Umbilical cord (tissue), 2 donors: ENCODE measurements at places on chromosomes 3 and 15.

DNA sequence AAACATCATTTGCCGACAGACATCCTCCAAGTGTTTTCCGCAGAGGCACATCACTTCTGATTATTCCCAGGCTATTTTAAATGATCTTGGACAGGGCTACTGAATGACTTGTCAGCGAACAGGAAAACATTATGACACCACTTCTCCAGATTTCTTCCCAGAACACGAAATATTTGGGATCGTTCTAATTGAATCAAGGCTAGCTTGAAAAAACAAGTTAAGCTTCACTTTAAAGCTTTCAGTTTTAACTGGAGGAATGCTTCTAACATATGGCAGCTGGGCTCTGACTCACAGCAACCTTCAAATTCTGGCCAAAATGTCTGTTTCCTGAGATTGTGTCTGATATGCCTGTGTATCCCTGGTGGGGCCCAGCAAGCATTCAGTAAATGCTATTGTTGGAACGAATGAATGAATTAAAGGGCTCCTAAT is 127.0 kb upstream of the ICE2 start:
- DNase-seq: peak; percentile 81

DNA sequence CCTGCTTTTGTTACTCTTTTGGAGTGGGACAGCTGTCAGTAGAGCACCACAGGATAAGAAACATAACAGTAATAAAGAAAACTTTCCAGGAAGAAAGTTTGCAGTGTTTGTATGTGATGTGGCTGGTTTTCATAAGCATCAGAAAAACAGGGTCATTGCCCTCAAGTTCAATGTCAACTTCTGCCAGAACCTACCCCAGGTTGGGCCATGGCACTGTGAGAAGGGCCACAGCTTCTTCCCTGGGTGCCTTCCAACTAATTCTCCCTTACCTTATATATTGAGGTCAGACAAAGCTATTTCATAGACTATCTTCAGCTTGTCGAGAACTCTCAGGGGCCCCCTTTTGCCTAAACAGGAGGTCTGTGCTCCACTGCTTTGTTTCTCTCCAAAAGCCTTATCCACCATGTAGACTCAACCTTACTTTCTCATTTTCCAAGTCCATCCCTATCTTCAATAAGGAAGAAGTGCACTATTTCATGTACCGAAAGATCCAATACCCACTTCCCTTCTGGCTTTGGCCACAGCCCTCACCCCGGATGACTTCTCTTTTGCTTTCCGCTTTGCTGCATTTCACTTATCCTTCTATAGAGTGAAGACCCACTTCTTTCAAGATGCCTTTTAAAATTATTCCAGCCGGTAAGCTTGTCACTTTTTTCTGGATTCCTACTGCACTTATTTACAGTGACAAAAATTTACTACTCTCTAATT is 38.2 kb upstream of the PLCL2 start:
- no peak for DNase-seq

DNA sequence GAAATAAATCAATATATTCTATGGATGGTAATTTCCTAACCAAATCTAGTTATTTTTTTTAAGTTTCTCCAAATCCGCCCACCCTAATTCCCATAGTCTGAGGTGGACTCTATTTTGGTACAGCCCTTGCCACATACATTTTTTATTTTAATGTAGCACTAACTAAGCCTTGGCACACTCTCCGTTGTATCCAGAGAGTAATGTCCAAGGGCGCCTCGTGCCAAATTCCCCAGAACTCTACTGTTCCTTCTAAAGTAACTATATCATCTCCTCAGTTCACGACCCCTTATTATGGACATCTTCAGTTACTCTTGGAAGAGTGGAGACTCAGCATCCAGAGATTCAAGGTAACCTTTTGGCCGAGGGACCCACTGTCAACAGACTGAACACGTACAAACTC is 1.3 kb downstream of the VGLL3 start:
- DNase-seq: no peak

DNA sequence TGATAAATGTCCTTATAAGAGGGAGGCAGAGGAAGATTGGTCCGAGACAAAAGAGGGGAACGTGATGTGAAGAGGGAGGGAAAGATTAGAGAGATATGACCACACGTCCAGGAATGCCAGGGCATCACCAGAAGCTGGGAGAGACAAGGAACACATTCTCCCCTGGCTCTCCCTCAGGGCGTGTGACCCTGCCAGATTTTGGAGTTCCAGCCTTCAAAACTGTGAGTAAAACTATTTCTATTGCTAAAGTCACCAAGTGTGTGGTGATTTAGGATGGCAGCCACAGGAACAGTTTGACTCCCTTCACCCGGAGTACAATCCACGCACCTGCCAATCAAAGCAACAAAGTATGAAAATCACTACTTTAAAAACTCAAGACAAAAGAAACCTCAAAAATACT is 32.1 kb upstream of the TJP1 start:
- DNase-seq: no peak

- no peak for DNase-seq
Measured at GRCh38 chr3:141840737-141841544, 35.5 kb upstream of the ATP1B3 start.

DNA sequence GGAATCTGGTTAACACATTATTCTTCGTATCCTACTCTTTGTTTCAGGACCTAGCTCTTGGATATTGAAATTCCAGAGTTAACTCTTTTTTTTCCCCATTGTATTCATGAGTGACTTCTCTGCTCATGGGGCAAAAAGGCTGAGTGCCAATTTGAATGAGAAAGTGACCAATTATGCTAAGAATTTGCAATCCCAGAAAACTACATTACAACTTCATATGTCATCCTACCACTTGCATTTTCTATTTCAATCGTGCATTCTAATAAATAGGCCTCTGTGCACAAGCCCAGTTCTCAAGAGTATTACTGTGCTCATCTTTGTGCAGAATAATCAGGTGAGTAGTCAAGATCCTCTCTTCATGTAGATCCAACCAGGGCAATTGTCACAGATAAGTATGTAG is 537.8 kb downstream of the OTOL1 start:
- no peak for DNase-seq

DNA sequence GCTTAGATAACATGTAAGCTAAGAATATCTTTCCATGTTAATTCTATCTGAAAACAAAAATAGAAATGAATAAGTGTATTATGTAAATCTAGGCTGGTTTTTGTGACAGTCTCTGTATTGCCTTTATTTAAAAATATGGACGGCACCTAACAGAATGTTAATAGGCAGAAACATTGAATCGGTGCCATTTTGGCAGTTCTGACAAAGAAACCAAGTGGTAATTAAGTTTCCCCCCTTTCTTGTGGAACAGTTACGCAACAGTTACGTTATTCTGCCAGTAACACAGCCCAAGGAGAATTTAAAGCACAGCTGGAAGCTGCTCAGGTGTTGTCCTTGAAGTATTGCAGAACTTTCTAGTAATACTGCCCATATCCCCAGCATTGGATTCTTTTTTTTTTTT is 21.5 kb downstream of the LARS2 start:
- no peak for DNase-seq

DNA sequence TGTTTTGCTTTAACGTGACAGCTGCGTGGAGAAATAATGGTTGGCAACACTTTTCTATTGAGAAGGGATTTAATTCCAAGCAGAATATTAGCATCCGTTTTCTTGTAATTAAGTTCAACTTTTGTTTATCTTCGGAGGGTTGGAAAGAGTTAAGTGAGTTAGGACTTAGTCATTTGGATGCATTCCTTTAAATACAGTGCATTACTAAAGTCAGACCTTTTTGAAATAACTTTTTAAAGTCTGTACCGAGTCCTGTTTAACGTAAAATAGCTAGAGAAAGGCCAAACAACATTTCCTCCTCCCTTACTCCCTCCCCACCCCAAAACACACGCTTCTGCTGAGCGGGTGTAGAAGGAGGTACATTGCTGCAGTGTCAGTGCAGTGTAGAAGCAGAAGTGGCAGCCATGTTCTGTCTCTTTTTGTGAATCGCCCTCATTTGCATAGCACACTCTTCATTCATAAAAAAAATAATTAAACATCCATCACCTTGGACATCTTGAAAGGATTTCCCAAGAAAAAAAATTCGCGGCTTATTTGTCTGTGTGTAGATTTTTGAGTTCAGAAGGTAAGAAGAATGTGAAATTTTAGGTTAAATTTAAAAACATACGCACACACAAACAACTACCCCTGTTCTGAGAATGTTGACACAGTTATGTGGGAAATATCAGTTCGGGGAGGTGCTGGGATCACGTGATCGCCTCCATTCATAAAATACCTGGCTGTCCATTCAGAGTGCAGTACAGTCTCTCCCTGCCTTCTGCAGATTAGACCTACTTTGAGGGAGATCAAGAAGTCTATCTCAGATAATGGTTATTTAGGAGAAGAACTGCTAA is 1.6 kb downstream of the SPRED1 start:
- DNase-seq: peak; percentile 83

DNA sequence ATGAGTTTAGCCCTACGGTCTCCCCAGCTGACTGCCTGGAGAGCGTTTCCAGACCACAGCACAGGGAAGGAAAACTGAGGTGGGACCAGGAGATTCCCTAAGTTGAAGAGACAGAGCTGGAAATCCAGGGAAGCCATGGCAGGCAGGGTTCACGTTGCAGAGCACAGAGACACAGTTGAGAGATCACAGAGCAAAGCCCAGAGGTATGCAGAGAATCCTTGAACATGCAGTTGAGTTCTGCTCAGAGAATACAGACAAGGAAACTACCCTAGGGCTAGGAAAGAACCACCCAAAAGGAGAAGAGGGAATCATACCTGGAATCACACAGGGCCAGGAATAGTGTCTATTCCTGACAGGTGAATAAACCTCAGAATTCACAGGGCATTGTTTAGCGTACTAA is 14.3 kb downstream of the SLC28A1 start:
- DNase-seq: no peak

DNA sequence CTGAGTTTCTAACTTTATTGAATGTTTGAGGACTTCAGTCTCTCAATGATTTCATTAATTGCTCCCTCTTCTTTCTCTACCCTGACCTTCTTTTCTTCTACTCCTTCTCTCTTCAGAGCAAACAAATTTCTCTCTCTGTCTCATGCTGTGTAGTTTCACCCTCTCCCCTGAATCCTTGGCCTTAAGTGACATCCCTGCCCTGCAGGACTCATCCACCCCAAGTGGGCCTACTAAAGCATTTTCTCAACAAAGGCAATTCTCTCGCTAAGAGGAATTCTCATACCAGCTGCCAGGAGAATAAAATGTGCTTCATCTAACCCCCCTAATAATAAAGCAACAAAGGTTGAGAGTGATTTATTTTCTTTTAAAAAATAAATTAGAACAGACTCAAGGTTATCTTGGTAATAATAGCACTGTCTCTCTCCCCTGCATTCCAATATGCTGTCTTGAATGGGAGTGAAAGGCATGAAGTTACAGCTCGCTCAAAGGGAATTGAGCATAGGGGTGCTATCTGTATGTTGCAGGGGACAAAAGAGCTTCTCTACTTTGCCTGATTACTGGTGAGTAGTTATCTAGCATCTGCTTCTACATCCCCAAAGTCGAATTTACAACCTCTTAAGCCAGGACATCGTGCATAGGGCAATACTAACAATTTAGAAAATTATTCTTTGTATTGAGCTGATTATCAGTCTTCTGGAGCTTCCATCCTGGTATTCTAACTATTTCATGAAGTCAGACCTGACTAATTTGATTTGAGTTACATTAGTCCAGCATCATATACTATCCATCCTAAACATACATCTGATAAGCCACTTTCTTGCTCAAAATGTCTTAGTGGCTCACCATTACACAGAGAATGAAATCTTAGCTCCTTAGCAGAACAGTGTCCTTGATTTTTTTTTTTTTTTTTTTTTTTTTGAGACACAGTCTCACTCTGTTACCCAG is 76.9 kb upstream of the DNAJC19 start:
- DNase-seq: no peak

DNA sequence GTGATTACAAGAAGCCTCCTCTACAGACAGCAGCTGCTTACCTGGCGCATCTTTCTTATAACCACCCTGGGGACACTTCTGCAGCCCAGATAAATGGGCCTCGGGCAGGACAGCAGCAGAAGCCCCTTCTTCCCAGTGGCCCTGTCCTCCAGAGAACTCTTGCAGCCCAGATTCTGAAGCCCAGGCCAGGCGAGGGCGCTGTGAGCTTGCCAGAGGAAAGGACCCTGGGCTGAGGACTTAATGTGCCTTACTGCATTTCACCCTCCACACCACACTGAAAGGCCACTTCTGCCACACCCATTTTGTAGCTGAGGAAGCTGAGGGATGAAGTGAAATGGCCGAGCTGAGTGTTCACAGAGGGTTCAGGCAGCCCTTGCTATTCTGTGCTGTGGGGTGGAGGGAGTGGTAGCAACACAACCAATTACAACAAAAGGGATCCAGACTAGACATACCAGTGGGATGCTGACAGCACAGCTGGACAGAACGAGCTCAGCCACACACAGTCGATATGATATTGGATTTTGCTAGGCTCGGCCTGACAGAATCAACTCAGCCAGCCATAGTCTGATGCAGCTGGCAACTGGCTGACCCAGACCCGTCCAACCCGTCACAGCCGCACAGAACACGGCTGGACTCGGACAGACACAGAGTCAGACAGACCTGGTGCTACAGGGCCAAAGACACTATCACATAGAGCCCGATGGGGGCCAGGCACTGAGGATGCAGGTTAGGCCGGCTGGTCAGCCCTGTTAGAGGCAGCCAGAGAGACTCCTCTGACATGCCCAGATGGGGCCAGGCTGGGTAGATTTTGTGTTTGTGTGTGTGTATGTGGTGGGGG is 7.3 kb downstream of the ACOX2 start:
- DNase-seq: no peak

DNA sequence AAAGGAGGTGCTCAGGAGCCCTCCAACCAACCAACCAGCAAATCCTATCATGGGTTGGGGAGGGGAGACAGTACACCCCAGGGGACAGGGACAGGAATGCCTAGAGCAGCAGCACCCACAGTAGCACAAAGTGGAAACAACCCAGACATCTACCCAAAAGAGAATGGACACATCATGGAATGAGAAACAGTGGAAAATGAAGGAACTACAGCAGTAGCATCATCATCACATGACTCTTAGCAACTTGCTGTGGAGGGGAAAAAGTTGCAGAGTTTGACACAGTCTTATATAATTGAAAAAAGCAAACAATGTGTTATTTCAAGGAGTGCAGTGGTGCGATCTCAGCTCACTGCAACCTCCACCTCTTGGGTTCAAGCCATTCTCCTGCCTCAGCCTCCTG is 11.0 kb downstream of the C3orf22 start:
- no peak for DNase-seq

DNA sequence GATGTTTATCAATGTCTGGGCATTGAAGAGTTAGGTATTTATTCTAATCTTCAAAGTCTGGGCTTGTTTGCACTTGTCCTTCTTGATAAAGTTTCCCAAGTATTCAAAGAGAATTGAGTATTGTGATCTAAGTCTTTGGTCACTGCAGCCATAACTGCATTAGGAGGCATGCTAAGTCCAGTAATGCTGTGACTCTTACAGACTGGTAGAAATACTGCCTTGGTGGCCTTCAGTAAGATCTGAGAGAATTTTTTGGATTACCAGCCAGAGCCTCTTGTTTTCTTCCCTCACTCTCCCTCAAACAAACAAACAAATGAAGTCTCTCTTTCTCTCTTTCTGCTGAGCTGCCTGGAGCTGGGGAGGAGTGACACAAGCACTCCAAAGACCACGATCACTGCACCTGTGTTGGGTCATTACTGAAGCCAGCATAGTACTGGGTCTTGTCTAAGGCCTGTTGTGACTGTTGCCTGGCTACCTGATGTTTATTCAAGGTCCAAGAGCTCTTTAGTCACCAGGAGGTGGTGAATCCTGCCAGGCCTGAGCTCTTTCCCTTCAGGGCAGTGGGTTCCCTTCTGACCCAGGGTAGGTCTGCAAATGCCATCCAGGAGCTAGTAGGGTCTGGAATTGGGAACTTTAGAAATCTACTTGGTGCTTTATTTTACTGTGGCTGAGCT is 14.8 kb upstream of the RBP2 start:
- no peak for DNase-seq

- no peak for DNase-seq
Measured at GRCh38 chr15:45363334-45363733, 15.0 kb downstream of the GATM start.
